ENCODE measurements at places on chromosomes 13 and 19.

GRCh38 chr19:7933828-7934725 is 8.1 kb upstream of the CTXN1 start:
- H3K4me3 ChIP-seq: no peak overlapping the region
- H3K27me3 ChIP-seq: no peaks in the 10 kb centered on the region
- H3K36me3 ChIP-seq: peaks cover 85% of the 10 kb centered on the region
- no peak for DNase-seq
- peaks cover 4% of the 10 kb centered on the region for H3K4me1 ChIP-seq
- peak overlapping the region; percentile 57 for H3K27ac ChIP-seq

DNA sequence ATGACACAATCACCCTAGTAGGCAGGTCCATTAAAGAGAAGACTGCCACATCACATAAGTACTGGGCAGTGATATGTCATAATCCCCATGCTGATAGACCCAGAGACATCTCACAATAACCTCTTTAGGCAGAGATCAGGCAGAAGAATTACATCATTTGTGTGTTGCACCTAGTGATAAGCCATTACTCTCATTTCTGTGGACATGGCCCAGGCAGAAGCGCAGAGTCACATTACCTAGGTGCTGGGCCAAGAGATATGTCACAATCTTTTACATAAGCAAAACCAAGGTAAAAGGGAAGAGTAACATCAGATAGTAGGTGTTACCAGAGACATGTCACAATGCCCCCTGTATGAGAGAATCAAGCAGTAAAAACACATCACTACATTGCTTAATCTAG is 71.9 kb downstream of the ZNF726 start:
- no peaks in the 10 kb centered on the region for H3K36me3 ChIP-seq
- H3K4me3 ChIP-seq: no peak overlapping the region
- no peak overlapping the region for H3K27ac ChIP-seq
- H3K4me1 ChIP-seq: no peaks in the 10 kb centered on the region
- no peak for DNase-seq

DNA sequence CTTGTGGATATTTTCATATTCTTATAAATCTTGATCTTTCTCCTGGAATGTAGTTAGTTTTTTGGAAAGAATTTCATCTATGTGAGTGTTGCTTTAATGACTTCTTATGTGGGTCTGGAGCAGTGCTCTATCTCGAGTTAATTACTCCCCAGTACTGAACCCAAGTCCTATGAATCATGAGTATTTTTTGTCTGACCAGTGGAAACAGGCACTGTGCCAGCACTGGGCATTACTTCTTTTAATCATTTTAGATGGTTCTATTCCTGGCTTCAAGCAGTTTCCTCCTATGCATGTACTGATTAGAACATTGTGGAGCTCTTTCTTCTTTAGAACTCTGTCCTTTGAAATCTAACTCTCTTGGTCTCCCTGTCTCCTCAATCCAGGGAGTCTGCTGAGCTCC is 466.3 kb downstream of the PCDH17 start:
- H3K36me3 ChIP-seq: no peaks in the 10 kb centered on the region
- H3K4me1 ChIP-seq: no peaks in the 10 kb centered on the region
- H3K27ac ChIP-seq: no peak overlapping the region
- DNase-seq: peak; percentile 5
- H3K4me3 ChIP-seq: no peak overlapping the region
- no peaks in the 10 kb centered on the region for H3K27me3 ChIP-seq

DNA sequence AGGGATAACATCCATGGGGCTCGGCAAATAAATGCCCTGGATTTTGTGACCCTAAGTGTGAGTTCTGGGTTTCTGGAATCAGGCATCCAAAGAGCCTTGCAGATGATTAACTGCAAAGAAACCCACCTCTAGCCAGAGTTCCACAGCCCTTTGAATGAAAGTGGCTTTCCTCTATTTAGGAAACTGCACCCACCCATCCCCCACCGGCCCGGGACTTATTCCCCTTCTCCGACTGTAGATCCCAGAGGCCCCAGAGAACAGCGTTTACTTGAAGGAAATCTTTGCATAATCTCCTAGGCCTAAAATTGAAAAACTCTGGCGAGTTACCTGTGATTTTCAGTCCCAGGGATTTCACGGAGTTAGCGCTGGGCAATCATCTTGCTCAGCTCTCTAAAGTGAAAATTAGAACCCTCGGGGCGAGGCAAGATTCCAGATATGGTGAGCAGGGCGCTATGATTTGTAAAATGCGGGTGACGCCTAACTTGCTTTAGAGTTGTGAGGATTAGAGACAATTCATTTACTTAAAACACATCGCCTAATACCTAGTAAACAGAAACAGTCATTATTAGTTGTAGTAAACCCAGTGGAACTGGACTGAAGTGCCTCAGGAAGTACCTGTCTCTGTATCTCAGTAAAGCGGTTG is 9.4 kb downstream of the URAD start:
- peak overlapping the region; percentile 57 for H3K4me3 ChIP-seq
- H3K27me3 ChIP-seq: peaks cover 91% of the 10 kb centered on the region
- H3K36me3 ChIP-seq: peaks cover 5% of the 10 kb centered on the region

GRCh38 chr13:25943658-25944057 is 108.2 kb downstream of the SHISA2 start:
- no peaks in the 10 kb centered on the region for H3K36me3 ChIP-seq
- H3K27me3 ChIP-seq: no peaks in the 10 kb centered on the region
- DNase-seq: peak; percentile 61
- H3K4me3 ChIP-seq: no peak overlapping the region
- H3K4me1 ChIP-seq: peaks cover 37% of the 10 kb centered on the region

GRCh38 chr13:110757296-110757695 is 43.8 kb downstream of the ING1 start:
- no peaks in the 10 kb centered on the region for H3K36me3 ChIP-seq
- no peaks in the 10 kb centered on the region for H3K27me3 ChIP-seq
- peaks cover 7% of the 10 kb centered on the region for H3K4me1 ChIP-seq
- H3K27ac ChIP-seq: no peak overlapping the region
- H3K4me3 ChIP-seq: no peak overlapping the region

DNA sequence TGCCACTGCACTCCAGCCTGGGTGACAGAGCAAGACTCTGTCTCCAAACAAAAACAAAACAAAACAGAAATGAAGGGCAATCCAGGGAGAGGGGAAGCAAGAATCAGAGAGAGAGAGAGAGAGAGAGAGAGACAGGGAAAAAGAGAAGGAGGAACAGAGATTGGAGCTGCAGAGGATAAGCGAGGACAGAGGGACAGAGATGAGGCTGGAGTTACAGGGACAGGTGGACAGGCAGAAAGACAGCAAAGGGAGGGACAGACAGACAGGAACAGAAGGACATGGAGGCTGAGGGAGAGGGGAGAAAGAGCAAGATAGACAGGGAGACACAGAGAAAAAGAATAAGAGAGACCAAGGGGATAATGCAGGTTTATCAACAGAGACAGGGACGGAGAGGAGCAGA is 1.3 kb upstream of the CRX start:
- no peaks in the 10 kb centered on the region for H3K4me1 ChIP-seq
- no peaks in the 10 kb centered on the region for H3K36me3 ChIP-seq
- H3K27ac ChIP-seq: no peak overlapping the region
- no peak overlapping the region for H3K4me3 ChIP-seq

- H3K27me3 ChIP-seq: no peaks in the 10 kb centered on the region
- H3K4me3 ChIP-seq: no peak overlapping the region
- no peaks in the 10 kb centered on the region for H3K36me3 ChIP-seq
- DNase-seq: no peak
- H3K4me1 ChIP-seq: peaks cover 6% of the 10 kb centered on the region
- no peak overlapping the region for H3K27ac ChIP-seq
Observed at GRCh38 chr13:97460853-97461252, 26.9 kb downstream of the RAP2A start.

GRCh38 chr13:97108530-97108900 is 113.6 kb upstream of the MBNL2 start:
- peak; percentile 61 for DNase-seq
- H3K27me3 ChIP-seq: peaks cover 10% of the 10 kb centered on the region
- peaks cover 6% of the 10 kb centered on the region for H3K4me1 ChIP-seq
- no peak overlapping the region for H3K4me3 ChIP-seq
- no peak overlapping the region for H3K27ac ChIP-seq
- no peaks in the 10 kb centered on the region for H3K36me3 ChIP-seq

DNA sequence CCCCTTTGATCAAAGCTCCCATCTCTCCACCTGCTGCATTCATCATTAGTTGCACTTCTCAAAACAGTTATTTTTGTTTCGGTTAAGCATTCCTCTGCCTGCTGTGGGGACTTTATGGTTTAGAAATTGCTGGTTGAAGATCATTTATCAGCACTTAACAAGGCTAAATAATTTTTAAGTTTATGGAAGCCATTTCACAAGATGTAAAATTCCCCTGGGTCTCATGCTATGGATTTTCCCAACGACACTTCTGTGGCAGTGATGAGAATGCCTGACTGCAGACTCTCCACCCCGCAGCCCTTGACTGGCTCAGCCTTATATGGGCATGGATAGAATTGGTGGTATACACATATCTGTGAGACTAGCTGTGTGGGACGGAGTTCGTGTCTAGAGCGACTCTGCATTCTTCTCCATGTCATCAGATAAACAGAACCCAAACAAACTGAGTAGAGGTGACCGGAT is 52.8 kb downstream of the COL4A2 start:
- H3K36me3 ChIP-seq: peaks cover 12% of the 10 kb centered on the region
- no peaks in the 10 kb centered on the region for H3K27me3 ChIP-seq
- no peak for DNase-seq
- no peak overlapping the region for H3K27ac ChIP-seq

DNA sequence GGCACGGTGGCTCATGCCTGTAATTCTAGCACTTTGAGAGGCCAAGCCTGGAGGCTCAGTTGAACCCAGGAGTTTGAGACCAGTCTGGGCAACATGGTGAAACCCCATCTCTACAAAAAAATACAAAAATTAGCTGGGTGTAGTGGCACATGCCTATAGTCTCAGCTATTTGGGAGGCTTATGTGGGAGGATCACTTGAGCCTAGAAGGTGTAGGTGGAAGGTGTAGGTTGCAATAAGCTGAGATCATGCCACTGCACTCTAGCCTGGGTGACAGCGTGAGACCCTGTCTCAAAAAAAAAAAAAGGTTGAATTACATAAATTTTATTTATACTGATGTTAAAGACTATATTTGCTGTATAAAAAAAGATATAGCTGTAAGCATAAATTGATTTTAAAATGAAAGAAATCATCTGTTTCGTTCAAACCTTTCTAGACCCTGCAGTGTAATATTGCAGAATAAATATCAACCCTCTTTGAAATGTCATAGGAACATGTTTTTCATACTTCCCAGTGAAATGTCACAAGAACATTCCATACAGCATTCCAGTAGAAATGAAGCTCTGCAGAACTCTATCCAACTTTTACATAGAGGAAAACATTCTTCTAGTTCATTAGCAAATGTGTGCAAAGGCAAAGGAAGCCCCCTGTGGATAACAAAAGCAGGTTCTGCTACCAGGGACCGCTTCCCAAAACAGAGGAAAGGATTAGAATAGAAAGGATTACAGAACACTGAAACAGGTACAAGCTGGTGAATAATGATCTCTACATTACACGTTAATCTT is 76.0 kb downstream of the CAB39L start:
- no peaks in the 10 kb centered on the region for H3K27me3 ChIP-seq
- H3K4me3 ChIP-seq: no peak overlapping the region
- no peak overlapping the region for H3K27ac ChIP-seq

DNA sequence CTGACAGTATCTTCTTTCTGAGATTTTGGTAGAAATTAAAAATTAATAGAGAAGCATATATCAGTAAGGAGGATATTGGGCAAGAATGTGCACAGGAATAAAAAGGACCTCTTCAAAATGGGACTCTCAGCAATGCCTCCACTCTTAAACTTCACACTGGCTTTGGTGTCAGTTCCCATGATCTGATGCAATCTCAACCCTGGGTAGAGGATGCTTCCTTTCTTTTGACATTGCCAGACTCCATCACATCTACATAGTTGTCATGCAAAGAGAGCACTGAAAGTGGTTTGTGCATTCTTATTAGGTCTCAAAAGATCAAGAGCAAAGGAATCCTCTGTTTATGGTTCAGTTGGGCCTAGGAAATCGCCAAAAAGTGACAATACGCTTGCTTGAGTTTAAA is 26.3 kb downstream of the STARD13 start:
- H3K27me3 ChIP-seq: no peaks in the 10 kb centered on the region
- H3K36me3 ChIP-seq: peaks cover 34% of the 10 kb centered on the region
- H3K4me3 ChIP-seq: no peak overlapping the region
- peak overlapping the region; percentile 65 for H3K27ac ChIP-seq

- DNase-seq: no peak
- peaks cover 8% of the 10 kb centered on the region for H3K4me1 ChIP-seq
- H3K36me3 ChIP-seq: no peaks in the 10 kb centered on the region
- H3K27ac ChIP-seq: no peak overlapping the region
Observed at GRCh38 chr13:80458543-80458942, 117.6 kb upstream of the SPRY2 start.

GRCh38 chr19:36046443-36047050 is 7.5 kb downstream of the THAP8 start:
- peak overlapping the region; percentile 2 for H3K4me3 ChIP-seq
- H3K27me3 ChIP-seq: no peaks in the 10 kb centered on the region
- DNase-seq: peak; percentile 82
- H3K4me1 ChIP-seq: peaks cover 28% of the 10 kb centered on the region
- peak overlapping the region; percentile 92 for H3K27ac ChIP-seq

DNA sequence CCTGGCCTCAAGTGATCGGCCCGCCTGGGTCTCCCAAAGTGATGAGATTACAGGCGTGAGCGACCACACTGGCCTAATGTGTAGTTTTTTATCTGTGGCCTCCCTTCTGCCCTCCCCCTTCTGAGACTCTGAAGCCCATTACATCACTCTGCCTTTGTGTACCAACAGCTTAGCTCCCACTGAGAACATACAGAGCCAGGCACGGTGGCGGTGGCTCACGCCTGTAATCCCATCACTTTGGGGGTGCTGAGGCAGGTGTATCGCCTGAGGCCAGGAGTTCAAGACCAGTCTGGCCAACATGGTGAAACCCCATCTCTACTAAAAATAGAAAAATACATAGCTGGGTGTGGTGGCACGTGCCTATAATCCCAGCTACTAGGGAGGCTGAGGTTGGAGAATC is 12.6 kb downstream of the NCR1 start:
- no peak overlapping the region for H3K27ac ChIP-seq
- DNase-seq: no peak
- H3K4me3 ChIP-seq: no peak overlapping the region
- no peaks in the 10 kb centered on the region for H3K27me3 ChIP-seq
- no peaks in the 10 kb centered on the region for H3K36me3 ChIP-seq

DNA sequence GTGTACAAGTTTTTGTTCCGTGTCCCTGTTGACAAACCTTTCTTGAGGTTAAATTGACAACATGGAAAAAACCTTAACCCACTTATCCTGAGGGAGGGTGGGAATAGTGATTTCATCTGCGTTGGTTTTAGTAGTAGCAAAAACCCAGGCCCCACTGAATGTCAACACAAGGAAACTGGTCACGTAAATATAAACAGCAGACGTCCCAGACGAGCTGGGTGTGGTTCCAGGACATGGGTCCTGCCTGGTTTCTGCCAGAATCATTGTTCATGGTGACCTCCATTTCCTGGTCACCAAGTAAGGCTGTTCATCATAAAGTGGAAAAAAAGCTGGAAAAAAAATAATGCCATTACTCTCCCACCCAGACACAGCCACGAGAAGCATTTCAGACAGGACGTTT is 16.9 kb upstream of the F2RL3 start:
- H3K4me3 ChIP-seq: no peak overlapping the region
- DNase-seq: no peak
- H3K27ac ChIP-seq: no peak overlapping the region

GRCh38 chr19:3838661-3839060 is 30.2 kb downstream of the ZFR2 start:
- peaks cover 11% of the 10 kb centered on the region for H3K27me3 ChIP-seq
- no peaks in the 10 kb centered on the region for H3K4me1 ChIP-seq
- peaks cover 5% of the 10 kb centered on the region for H3K36me3 ChIP-seq
- no peak overlapping the region for H3K4me3 ChIP-seq
